Regular cardiac myocyte (primary cell): ENCODE measurements at places on chromosomes 5 and 9. TPM values are rescaled to one million over a fixed set of nuclear protein-coding genes. Genes with fewer than 3 reads are reported as not detected.

The SHC3 gene
- 17.8 and 22.3 TPM in 2 replicates for total RNA-seq

The KIF4B gene
- total RNA-seq, result under 0.01 TPM in 1 of 2 replicates, not detected in the other

The ALDH1A1 gene
- total RNA-seq, result 5.1 and 38.0 TPM in 2 replicates

The ANKRD18A gene
- total RNA-seq, result under 0.01 TPM in 1 of 2 replicates, not detected in the other

The OR13D1 gene
- total RNA-seq, result not detected in 2 replicates
